Activated naive CD8-positive, alpha-beta T cell treated with anti-CD3 and anti-CD28 coated beads for 36 hours (primary cell): ENCODE measurements at places on chromosomes 3 and 15. TPM values are rescaled to one million over a fixed set of nuclear protein-coding genes. Genes with fewer than 3 reads are reported as not detected.

The BUB1B gene
- total RNA-seq = 70.6 TPM

The HESX1 gene
- total RNA-seq = 0.35 TPM

The LTK gene
- 0.16 TPM for total RNA-seq

DNA sequence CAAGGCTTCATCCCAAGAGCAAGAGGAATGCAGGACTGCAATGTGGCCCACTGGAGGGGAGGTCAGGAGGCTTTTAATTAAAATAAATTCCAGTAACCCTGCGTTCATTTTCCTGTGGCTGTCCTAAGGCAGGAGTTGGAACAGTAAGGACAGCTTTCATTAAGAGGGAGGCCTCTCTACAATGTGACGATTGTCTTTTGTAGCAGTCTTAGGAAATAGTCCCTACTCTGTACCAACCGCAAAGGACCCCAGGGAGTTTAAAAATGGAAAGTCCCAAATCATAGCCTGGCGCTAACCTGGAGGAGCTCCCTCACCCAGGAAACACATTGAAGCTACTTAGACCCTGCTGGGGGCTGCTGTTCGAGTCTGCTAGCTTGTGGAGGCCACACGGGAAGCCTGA is 62.8 kb downstream of the SYNM start:
- DNase-seq = no peak

DNA sequence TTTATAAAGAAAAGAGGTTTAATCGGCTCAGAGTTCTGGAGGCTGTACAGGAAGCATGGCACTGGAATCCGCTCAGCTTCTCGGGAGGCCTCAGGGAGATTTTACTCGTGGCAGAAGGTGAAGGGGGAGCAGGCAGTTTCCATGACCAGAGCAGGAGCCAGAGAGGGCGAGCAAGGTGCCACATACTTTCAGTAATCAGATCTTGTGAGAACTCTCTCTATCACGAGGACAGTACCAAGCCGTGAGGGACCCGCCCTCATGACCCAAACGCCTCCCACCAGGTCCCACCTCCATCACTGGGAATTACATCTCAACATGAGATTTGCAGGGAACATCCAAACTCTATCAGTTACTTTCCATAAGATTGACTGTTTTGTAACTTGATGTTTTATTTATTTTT is 70.7 kb upstream of the SYN2 start:
- DNase-seq = no peak

DNA sequence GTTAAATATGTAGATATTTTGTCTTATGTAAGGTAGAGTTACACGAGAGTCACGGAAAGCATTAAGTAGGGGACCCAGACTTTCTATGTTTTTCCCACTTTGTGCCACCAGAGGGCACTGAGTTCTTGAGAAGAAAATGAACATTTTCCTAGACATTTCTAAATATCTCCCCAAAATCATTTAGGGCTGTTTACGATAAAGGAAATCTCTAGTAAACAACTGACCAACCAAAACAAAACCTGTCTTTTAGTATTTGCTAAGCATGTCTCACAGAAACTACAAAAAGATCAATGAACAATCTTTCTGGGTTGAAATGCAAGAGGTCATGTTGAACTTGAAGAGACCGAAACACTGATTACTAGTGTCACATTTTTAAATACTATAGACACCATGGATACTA is 16.1 kb downstream of the POU1F1 start:
- DNase-seq = peak; percentile 17

DNA sequence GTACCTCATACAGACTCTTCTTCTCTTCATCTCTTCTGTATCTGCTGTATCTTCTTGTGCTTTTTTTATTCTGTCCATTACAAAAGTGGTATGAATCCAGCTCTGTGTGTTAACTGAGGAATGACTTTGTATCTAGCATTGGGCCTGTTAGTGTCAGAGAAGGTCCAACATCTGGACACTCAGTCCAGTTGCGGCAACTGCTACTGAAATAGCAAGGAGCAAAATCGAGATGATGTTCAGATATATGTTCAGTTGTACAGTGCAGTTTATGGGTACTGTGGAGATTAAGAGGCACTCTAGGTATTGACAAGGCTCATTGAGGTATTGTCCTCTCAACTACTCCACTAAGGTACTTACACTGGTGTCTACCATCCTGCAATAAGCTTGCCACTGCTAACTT is 42.6 kb downstream of the KLHDC8B start:
- DNase-seq = no peak
